Non-pigmented ciliary epithelial cell (primary cell): ENCODE measurements at places on chromosomes 3 and 15.

- DNase-seq = no peak
These were observed 16.1 kb upstream of the AHSG start for GRCh38 chr3:186596568-186597287.

DNA sequence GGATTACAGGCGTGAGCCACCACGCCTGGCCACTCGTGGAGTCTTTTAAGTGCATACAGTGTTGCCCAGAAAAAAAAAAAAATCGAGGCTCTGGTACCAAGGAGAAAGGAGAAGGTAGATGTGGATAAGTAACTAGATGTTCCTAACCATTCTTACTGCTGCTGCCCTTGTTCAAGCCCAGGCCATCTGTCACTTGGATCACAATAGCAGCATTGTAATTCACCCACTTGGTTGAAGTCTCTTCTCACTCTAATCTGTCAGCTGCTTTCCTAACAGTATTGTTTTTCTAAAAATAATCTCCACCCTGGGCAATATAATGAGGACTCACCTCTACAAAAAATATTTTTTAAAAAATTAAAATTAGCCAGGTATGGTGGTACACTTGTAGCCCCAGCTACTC, 58.0 kb upstream of the CRTC3 start:
- DNase-seq = no peak

- DNase-seq = no peak
These were observed 26.1 kb downstream of the GASK1A start for GRCh38 chr3:43005253-43005652.

DNA sequence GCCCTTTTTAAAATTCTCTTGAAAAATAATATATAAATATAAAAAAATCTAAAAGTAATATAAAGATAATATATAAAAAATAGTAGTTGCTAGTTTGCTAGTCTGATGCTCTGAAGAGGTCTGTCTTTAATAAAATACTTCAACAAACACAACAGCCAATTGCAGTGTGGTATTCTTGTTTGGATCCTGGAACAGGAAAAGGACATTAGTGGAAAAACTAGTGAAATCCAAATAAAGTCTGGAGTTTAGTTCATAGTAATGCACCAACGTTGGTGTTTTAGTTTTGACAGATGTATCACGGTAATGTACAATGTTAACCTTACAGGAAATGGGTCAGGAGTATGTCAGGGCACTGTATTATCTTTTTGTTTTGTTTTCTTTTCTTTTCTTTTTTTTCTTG, 26.0 kb upstream of the CEMIP start:
- DNase-seq = no peak
